Stimulated activated CD8-positive, alpha-beta memory T cell treated with anti-CD3 and anti-CD28 coated beads, Interleukin-12 subunit alpha, Interleukin-12 subunit beta, amount 100 ng/mL, for 1 hour (primary cell): ENCODE measurements at places on chromosomes 3 and 15.

- DNase-seq, result no peak
These were observed 16.3 kb downstream of the SLC9A9 start for GRCh38 chr3:143831994-143832393.

- no peak for DNase-seq
These were observed 27.9 kb upstream of the SFMBT1 start for GRCh38 chr3:53073553-53074365.

GRCh38 chr3:38646630-38647029 lies 2.9 kb downstream of the SCN5A start:
- DNase-seq, result no peak

GRCh38 chr3:129732200-129732876 lies 125.9 kb upstream of the PLXND1 start:
- DNase-seq, result no peak

- no peak for DNase-seq
These were observed 118.4 kb upstream of the ROBO1 start for GRCh38 chr3:79886204-79886603.

DNA sequence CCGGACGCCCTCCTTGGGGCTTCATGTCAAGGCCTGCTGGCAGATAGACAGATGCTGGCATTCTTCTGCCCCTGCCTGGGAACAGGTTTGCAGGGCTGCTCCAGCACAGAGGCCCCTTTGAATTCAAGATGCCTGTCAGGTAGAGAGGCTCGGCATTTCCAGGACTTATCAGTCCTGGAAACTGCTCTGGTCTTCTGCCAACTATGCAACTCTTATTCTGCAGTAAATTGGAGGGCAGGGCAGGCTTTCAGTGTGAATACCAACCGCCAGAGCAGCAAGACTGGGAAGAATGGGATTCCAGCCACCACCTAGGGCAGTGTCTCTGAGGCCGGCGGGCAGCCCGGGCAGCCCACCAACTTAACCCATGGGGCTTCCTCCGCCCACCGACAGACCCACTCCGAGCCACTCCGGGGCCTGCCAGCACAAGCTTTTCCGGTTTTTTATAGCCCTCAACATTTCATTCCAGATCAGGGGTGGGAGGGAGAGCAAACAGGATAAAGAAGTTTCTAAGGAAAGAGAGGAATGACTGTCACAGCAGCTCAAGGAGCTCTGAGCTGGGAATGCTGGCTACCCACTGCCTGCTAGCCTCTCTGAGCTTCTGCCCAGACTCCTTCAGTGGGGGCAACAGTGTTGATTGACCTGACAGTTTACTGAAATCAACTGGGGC lies 140.9 kb downstream of the NTRK3 start:
- no peak for DNase-seq

DNA sequence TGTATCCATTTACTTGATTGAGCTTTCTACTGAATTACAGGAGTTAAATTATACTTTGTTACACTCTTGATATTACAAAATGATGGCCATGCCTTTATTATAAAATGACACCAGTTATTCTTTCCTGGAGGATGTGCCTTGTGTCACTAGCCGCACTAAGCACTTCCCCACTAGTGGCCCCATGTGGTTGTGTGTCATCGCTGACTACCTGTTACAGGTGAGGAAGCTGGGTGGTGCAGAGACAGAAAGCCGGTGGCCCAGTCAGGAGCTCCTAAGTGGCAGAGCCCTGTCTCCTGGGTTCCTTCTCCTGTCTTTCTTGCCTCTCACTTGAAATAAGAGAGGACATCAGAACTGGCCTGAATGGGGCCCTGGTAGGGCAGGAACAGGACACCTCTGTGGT lies 96.8 kb downstream of the IGF1R start:
- DNase-seq, result no peak

DNA sequence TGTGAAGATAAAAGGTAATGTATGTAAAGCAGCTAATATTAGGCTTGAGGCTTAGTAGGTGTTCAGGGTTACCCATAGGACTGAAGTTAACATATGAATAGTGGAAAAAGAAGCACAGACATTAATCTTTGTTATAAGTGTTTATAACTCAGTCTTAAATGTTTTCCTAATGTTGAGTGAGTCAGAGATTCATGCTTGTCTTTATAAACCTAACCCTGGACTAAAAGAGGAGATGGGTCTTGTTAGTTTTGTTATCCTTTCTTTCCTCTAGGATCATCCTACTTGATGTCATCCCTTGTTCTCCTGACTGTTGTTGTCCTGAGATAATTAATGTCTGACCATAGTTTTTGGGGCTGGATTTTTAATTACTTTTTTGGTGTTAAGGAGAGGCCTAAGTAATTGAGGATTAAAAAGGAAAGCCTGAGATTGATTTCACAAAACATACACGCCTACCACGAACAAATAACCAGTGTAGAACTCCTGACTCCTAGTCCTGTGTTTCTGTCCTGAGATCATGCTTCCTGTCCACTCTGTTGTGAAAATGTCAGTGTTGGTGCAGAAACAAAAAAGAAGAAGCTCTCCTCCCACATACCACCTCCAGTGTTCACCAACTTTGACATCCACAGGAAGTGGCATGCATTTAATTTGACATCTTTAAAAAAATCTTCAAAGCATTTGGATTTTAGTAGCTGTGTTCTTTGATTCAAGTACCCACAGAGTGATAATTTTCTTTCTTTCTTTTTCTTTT lies 8.4 kb downstream of the MITF start:
- DNase-seq, result no peak

- no peak for DNase-seq
These were observed 866.3 kb downstream of the ROBO2 start for GRCh38 chr3:77906102-77906709.

DNA sequence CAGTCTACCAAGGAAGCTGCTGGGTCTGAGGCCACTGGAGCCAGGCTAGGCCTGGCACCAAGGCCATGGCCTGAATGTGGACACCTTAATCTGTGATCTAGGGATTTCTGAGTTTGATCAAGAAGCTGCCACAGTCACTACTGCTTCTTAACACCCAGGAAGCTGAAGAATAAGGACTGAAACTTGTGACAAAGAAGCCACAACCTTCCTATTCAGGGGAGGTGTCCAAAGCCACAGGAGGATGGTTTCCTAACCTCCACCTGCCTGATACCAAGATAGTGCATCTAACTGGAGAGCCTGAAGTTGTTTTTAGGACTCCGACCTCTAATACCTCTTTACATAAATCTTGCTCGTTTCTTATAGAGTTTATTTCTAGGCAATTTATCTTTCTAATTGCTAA lies 5.5 kb upstream of the ANO10 start:
- DNase-seq, result no peak
